Thyroid gland (tissue), 4 donors: ENCODE measurements at places on chromosomes 4 and X. TPM values are rescaled to one million over a fixed set of nuclear protein-coding genes. Genes with fewer than 3 reads are reported as not detected.

ESX1 gene
- not detected for total RNA-seq

ERVMER34-1 gene
- 0.67 TPM for total RNA-seq

CRLF2 gene
- total RNA-seq, result not detected

COX7B2 gene
- total RNA-seq, result not detected

SORCS2 gene
- 2.5 TPM for total RNA-seq

SHISA3 gene
- total RNA-seq, result 4.8 TPM

VAMP7 gene
- total RNA-seq, result 41.8 TPM

CT45A2 gene
- total RNA-seq, result not detected

- H3K27me3 ChIP-seq, result no peaks in the 10 kb centered on the region
- H3K36me3 ChIP-seq, result no peaks in the 10 kb centered on the region
- no peak for DNase-seq
- H3K4me3 ChIP-seq, result no peak overlapping the region
These were observed 40.5 kb downstream of the ATP1B4 start for GRCh38 chrX:120402369-120402768.

DNA sequence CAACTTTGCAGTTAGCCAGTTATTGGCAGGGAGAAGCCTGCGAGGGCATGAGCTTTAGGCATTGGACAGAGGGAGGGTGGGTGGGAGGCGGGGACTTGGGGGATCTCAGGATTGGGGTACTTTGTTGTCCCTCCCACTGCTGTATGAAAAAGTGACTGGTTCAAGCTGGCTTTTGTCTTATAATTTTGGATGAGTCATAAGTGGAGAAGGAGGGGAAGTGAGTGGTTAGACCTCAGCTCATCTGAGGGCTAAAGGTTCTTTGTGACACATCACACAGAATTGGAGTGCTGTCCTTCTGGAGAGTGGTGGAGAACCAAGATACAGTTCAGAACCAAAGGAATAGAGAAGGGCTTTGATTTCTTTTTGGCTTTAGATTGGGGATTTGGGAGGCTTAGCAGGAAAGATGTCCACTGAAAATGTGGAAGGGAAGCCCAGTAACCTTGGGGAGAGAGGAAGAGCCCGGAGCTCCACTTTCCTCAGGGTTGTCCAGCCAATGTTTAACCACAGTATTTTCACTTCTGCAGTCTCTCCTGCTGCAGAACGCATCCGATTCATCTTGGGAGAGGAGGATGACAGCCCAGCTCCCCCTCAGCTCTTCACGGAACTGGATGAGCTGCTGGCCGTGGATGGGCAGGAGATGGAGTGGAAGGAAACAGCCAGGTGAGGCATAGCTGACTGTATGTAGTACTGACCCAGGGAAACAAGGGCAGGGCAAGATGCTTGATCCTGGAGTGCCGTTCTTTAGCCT, at the start of gene SLC4A4:
Gene SLC4A4, plus strand, starts transcription at position 175 of the 748 bp plus-strand sequence.
- no peak within 1 kb of the TSS for H3K27ac ChIP-seq
- no peaks in the 10 kb centered on the region for H3K27me3 ChIP-seq

DNA sequence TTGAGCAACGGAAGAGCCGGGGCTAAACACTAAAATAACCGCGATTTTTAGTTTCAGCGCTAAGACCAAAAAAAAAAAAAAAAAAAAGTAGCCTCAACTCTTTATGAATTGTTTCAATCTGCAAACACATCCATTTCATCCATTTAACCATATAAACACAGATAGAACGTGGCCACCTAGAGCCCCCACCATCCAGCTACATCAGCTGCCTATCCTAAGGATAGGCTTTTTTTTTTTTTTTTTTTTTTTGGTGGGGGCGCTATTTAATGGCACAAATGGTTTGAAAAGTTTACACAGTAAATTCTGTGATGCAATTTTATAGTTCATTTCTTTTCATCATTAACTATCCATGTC, 492 bp upstream of the HDAC8 start:
- no peaks in the 10 kb centered on the region for H3K36me3 ChIP-seq
- no peak for DNase-seq
- no peaks in the 10 kb centered on the region for H3K27me3 ChIP-seq
- H3K4me3 ChIP-seq, result peak overlapping the region; percentile 43

DNA sequence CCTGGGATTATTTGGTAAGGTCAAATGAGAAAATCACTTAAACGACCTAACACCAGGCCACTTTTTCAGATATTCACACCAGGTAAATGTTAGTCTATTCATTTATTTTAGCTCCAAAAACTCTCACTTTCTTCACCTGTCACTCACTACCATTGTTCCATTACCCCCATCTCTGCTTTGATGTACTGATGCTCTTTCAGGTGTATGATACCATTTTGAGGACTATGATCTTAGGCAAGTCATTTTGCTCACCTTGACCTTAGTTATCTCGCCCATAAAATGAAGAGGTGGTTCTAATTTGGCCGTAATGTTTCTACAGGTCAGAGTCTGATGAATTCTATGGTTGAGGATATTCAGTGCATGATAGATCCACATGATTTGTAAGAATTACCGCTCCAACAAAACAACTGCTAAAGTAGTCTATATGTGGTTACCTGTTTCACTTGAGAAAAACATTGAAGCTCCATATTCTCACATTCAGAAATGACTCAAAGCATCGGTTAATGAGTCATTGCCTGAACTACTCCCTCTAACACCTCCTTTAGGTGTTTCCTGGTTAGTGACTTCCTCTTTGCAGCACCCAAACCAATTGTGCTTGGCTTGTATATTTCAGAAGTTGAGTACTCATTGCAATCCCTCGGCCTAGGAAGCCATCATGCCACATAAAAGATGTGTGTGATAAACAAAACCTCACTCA, 4.5 kb downstream of the DTHD1 start:
- H3K27ac ChIP-seq, result no peak overlapping the region
- peaks cover 3% of the 10 kb centered on the region for H3K4me1 ChIP-seq
- no peak for DNase-seq
- no peaks in the 10 kb centered on the region for H3K27me3 ChIP-seq
- no peak overlapping the region for H3K4me3 ChIP-seq

GRCh38 chrX:97046867-97047266, 163.2 kb downstream of the RPA4 start:
- H3K4me1 ChIP-seq, result no peaks in the 10 kb centered on the region
- H3K4me3 ChIP-seq, result no peak overlapping the region
- no peak for DNase-seq
- no peak overlapping the region for H3K27ac ChIP-seq
- H3K27me3 ChIP-seq, result no peaks in the 10 kb centered on the region
- H3K36me3 ChIP-seq, result no peaks in the 10 kb centered on the region

DNA sequence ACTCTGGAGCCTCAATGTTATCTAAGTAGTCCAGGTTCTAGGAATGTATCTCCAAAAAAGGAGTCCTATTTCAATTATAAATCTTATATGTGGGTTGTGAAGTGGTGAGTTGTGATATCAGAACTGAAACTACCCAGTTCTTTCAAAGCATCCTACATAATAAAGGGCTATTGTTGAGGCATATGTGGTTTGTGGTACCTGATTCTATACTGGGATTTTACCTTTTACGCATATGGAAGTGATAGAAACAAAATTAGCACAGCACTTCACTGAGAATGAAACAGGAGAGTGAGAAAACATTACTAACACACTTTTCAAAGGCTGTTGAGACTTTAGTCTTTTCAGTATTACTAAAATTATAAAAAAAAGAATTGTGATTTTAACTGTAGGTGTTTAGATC, 417.7 kb upstream of the GALNT7 start:
- DNase-seq, result no peak
- H3K36me3 ChIP-seq, result no peaks in the 10 kb centered on the region
- H3K27ac ChIP-seq, result no peak overlapping the region
- no peaks in the 10 kb centered on the region for H3K27me3 ChIP-seq

DNA sequence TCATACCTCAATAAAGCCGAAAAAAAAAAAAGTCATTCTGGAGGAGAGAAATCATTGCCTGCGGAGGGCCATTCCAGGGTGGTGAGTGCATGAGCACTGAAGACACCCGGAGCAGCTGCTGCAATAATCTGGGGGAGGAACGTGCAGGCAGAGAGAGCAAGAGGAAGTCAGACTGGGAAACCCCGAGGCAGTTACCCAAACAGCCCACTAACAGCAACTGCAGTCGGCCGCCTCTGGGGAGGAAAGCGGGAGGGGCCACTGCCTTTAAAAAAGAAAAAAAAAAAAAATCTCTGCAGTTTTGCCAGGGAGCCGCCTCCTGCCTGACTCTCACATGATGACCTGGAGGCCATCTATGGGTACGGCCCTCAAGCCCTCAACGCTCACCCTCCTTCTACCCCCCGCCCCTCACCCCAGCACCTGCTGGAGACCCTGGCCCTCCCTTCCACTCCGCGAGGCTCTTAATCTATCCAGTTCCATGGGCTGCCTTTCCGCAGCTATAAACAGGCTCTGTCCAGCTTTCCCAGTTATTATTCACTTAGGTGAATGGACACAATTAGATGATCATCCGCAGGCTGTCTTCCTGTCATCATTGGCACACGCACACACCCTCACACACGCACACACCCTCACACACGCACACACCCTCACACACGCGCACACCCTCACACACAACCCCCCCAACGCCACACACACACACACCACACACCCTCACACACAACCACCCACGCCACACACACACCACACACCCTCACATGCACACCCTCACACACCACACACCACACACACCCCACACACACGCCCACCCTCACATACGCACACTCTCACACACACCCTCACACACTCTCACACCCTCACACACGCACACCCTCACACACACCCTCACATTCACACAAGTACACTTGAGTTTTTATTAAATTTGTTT, 3.4 kb upstream of the AVPR2 start:
- DNase-seq, result no peak
- H3K4me1 ChIP-seq, result no peaks in the 10 kb centered on the region
- no peaks in the 10 kb centered on the region for H3K36me3 ChIP-seq
- H3K27me3 ChIP-seq, result no peaks in the 10 kb centered on the region

GRCh38 chrX:11206716-11207115, 86.5 kb upstream of the AMELX start:
- H3K27me3 ChIP-seq, result no peaks in the 10 kb centered on the region
- H3K4me3 ChIP-seq, result no peak overlapping the region
- no peaks in the 10 kb centered on the region for H3K4me1 ChIP-seq

GRCh38 chr4:139458999-139459398, 5.1 kb downstream of the RAB33B start:
- H3K4me3 ChIP-seq, result no peak overlapping the region
- no peak overlapping the region for H3K27ac ChIP-seq
- H3K4me1 ChIP-seq, result peaks cover 19% of the 10 kb centered on the region
- no peaks in the 10 kb centered on the region for H3K36me3 ChIP-seq
- DNase-seq, result no peak
- H3K27me3 ChIP-seq, result no peaks in the 10 kb centered on the region

- H3K27ac ChIP-seq, result no peak overlapping the region
- H3K4me3 ChIP-seq, result no peak overlapping the region
- no peaks in the 10 kb centered on the region for H3K36me3 ChIP-seq
- DNase-seq, result no peak
These were observed 3.7 kb upstream of the HDAC8 start for GRCh38 chrX:72576141-72576894.

GRCh38 chrX:55919367-55920221, 202.0 kb downstream of the RRAGB start:
- no peak for DNase-seq
- no peaks in the 10 kb centered on the region for H3K36me3 ChIP-seq
- H3K4me1 ChIP-seq, result no peaks in the 10 kb centered on the region
- no peaks in the 10 kb centered on the region for H3K27me3 ChIP-seq
- H3K4me3 ChIP-seq, result no peak overlapping the region
- H3K27ac ChIP-seq, result no peak overlapping the region

DNA sequence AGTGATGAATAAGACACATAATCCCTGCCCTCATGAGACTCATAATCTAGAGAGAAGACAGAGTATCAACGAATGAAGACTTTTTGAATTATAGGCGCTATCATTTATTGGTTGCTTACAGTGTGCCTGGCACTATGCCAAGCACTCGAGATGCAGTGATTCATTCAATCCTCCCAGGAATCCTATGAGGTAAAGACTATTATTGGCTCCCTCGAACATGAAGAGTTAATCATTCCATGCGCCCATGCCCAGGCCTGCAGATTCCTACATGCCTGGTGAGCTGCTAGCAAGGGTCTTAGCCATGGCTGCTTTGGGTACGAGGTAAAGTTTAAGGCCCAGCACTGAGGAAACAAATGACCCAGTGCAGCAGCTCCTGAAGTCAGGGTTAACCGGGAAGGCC, 47.0 kb downstream of the TEX13B start:
- H3K4me3 ChIP-seq, result no peak overlapping the region
- no peaks in the 10 kb centered on the region for H3K27me3 ChIP-seq
- no peak for DNase-seq

GRCh38 chr4:94892051-94892450, 134.3 kb downstream of the BMPR1B start:
- H3K27me3 ChIP-seq, result no peaks in the 10 kb centered on the region
- no peak for DNase-seq
- H3K4me3 ChIP-seq, result no peak overlapping the region
- no peaks in the 10 kb centered on the region for H3K4me1 ChIP-seq
- no peak overlapping the region for H3K27ac ChIP-seq

- H3K27ac ChIP-seq, result no peak overlapping the region
- no peaks in the 10 kb centered on the region for H3K4me1 ChIP-seq
- H3K27me3 ChIP-seq, result no peaks in the 10 kb centered on the region
- no peak overlapping the region for H3K4me3 ChIP-seq
- DNase-seq, result no peak
These were observed 97.4 kb downstream of the NHS start for GRCh38 chrX:17472424-17472823.

DNA sequence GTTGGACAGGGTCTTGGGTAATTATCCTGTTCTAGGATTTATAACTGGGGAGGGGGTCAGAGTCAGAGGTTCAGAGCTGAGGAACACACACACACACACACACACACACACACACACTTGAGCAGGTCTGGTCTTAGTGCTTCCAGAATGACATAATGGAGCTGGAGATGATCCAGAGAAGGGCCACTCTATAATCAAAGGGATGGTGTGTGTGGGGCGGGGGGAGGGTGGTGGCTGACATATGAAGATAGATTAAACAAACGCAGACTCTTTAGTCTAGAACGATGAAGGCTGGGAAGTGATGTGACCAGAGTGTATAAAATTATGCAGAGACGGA, 434 bp upstream of the TMEM255A start:
- H3K27me3 ChIP-seq, result peaks cover 3% of the 10 kb centered on the region
- peaks cover 4% of the 10 kb centered on the region for H3K4me1 ChIP-seq
- DNase-seq, result no peak

GRCh38 chr4:138967313-138967712, 48.3 kb upstream of the NOCT start:
- H3K4me1 ChIP-seq, result no peaks in the 10 kb centered on the region
- DNase-seq, result no peak
- H3K27ac ChIP-seq, result no peak overlapping the region
- no peak overlapping the region for H3K4me3 ChIP-seq
- no peaks in the 10 kb centered on the region for H3K27me3 ChIP-seq

GRCh38 chr4:100146756-100147155, 43.5 kb downstream of the DDIT4L start:
- no peak overlapping the region for H3K4me3 ChIP-seq
- no peaks in the 10 kb centered on the region for H3K36me3 ChIP-seq
- no peak overlapping the region for H3K27ac ChIP-seq
- no peaks in the 10 kb centered on the region for H3K27me3 ChIP-seq
- no peaks in the 10 kb centered on the region for H3K4me1 ChIP-seq
